CD4-positive, alpha-beta T cell (primary cell): ENCODE measurements at places on chromosomes 1 and 21. TPM values are rescaled to one million over a fixed set of nuclear protein-coding genes. Genes with fewer than 3 reads are reported as not detected.

DNA sequence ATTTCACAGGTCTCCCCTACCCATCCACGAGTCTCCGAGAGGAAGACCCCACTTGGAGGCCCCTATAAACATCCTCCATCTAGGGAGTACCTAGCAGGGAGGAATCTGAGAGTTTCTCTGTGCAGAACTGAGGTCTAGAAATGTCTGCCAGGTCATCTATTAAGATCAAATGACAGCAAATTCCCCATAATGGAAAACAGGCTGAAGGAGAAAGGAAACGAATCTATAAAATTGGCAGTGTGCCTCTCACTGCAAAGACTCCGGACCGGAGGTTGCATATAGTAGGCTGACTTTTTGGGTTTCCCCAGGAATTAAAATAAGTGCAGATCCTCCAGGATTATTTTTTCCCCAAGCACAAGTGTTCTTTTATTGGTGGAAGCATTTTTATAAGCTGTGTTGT, 57.7 kb downstream of the NMNAT2 start:
- no peaks in the 10 kb centered on the region for H3K4me1 ChIP-seq
- H3K27me3 ChIP-seq, result peaks cover 8% of the 10 kb centered on the region
- no peaks in the 10 kb centered on the region for H3K36me3 ChIP-seq
- no peak overlapping the region for H3K27ac ChIP-seq

The AGMAT gene
- 4.6 TPM for total RNA-seq

GRCh38 chr21:40215941-40216340, 348.7 kb downstream of the PCP4 start:
- no peak for DNase-seq
- H3K4me3 ChIP-seq, result no peak overlapping the region
- H3K36me3 ChIP-seq, result no peaks in the 10 kb centered on the region
- no peaks in the 10 kb centered on the region for H3K4me1 ChIP-seq
- H3K27me3 ChIP-seq, result no peaks in the 10 kb centered on the region
- H3K27ac ChIP-seq, result no peak overlapping the region

The NCF2 gene
- 2.9 TPM for total RNA-seq

- H3K27ac ChIP-seq, result no peak overlapping the region
- no peaks in the 10 kb centered on the region for H3K27me3 ChIP-seq
- no peaks in the 10 kb centered on the region for H3K36me3 ChIP-seq
- H3K4me3 ChIP-seq, result no peak overlapping the region
These were observed 109.6 kb downstream of the ZBTB18 start for GRCh38 chr1:244160455-244161235.

- H3K36me3 ChIP-seq, result no peaks in the 10 kb centered on the region
- no peak overlapping the region for H3K4me3 ChIP-seq
- no peaks in the 10 kb centered on the region for H3K4me1 ChIP-seq
- no peak overlapping the region for H3K27ac ChIP-seq
These were observed 171.5 kb downstream of the ZNF281 start for GRCh38 chr1:200238311-200238710.

GRCh38 chr1:27719286-27720251, 6.2 kb upstream of the FAM76A start:
- H3K4me3 ChIP-seq, result no peak overlapping the region
- no peak for DNase-seq
- no peaks in the 10 kb centered on the region for H3K36me3 ChIP-seq
- no peaks in the 10 kb centered on the region for H3K4me1 ChIP-seq
- H3K27me3 ChIP-seq, result peaks cover 3% of the 10 kb centered on the region

- H3K4me1 ChIP-seq, result no peaks in the 10 kb centered on the region
- no peaks in the 10 kb centered on the region for H3K36me3 ChIP-seq
- peak; percentile 69 for DNase-seq
- H3K27me3 ChIP-seq, result no peaks in the 10 kb centered on the region
- H3K4me3 ChIP-seq, result no peak overlapping the region
These were observed 53.1 kb downstream of the RIMS3 start for GRCh38 chr1:40612345-40612831.

DNA sequence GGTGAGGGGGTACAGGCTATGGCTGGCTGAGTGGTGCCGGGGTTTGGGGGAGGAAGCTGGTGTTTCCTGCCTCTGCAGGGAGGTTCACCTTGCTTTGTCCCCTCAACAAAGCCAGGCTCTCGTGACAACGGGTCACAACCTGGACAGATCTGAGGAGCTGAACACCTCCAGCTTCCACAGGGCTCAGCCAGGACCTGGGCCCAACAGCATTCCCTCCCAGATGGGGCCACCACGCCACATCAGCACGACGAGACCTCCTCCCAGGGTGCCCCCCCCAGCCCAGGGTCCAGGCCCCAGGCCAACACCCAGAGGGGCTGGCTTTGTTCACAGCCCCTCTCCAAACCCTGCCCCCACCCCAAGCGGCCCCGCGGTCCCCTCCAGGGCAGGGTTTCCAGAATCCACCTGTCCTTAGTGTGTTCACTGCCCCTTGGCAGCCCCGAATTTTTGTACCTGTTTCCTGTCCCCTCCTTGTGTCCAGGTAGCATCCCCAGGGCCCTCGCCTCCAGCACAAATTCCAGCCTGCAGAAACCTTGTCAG, 34.7 kb downstream of the UBE2G2 start:
- peaks cover 23% of the 10 kb centered on the region for H3K4me1 ChIP-seq
- no peak overlapping the region for H3K27ac ChIP-seq
- H3K4me3 ChIP-seq, result no peak overlapping the region

GRCh38 chr1:154170547-154171222, 15.8 kb upstream of the NUP210L start:
- H3K4me1 ChIP-seq, result peaks cover 4% of the 10 kb centered on the region
- peak overlapping the region; percentile 2 for H3K27ac ChIP-seq
- H3K27me3 ChIP-seq, result no peaks in the 10 kb centered on the region
- DNase-seq, result no peak
- no peak overlapping the region for H3K4me3 ChIP-seq

- H3K27me3 ChIP-seq, result no peaks in the 10 kb centered on the region
- H3K4me3 ChIP-seq, result peak overlapping the region; percentile 93
- peaks cover 78% of the 10 kb centered on the region for H3K4me1 ChIP-seq
- no peak for DNase-seq
These were observed 540 bp downstream of the ARHGEF2 start for GRCh38 chr1:155977690-155978324.

DNA sequence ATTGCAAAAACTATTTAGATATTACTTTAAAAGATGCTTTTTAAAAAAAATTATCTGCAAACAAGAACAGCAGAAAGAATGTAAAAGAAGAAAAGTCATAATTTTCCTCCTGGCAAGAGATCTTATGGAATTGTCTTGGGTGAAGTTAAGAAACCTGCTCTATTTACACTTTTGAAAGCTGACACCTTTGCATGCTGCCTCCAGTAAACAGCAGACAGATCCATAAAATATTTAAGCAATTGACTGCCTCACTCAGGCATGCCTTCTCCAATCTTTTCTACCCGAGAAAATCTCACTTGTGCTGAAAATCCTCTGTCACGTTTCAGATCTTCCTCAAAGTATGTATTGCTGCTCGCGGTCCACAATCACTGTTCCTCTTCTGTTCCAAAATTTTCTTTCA, 107.9 kb upstream of the ZP4 start:
- no peak for DNase-seq
- H3K36me3 ChIP-seq, result no peaks in the 10 kb centered on the region
- H3K27ac ChIP-seq, result no peak overlapping the region
- no peaks in the 10 kb centered on the region for H3K27me3 ChIP-seq
- no peaks in the 10 kb centered on the region for H3K4me1 ChIP-seq

DNA sequence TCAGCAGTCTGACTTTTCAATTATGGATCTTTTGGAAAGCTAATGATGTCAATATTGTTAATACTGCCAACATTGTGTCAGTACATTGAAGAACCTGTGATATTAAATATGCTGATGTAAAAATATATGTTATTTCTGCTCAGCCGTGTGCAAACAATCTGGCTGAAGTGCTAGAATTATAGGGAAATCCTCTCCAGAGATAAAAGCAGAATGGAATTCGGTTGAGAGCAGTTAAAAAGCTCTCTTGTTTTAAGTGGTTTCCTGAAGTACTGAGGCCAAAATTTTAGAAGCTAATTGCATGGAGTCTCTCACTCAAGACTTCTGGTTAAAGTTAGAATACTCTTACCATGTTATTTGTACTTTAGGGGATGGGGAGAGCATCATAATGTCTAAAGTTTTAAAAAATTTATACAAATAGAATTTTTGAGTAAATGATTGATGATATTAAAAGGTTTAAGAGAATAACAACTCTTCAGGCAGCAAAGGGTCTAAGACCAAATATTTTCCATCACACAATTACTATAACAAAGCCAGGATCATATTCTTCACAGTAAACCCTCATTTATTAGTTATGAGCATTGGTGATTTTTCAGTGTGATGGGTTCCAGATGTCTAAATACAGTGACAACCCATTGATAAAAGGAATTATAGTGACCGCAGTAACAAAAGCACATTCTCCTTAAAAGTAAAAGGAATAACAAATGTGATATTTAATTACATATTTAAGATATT, 834.2 kb upstream of the CXADR start:
- no peak overlapping the region for H3K27ac ChIP-seq
- no peaks in the 10 kb centered on the region for H3K27me3 ChIP-seq
- H3K4me3 ChIP-seq, result no peak overlapping the region
- DNase-seq, result no peak
- H3K36me3 ChIP-seq, result no peaks in the 10 kb centered on the region

The DMRTA2 gene
- not detected for total RNA-seq

The TMEM59 gene
- total RNA-seq, result 128 TPM

GRCh38 chr1:87958716-87959115, 630.0 kb downstream of the LMO4 start:
- DNase-seq, result no peak
- no peaks in the 10 kb centered on the region for H3K4me1 ChIP-seq
- H3K36me3 ChIP-seq, result no peaks in the 10 kb centered on the region

The CORT gene
- total RNA-seq, result 0.25 TPM

- DNase-seq, result no peak
- H3K27me3 ChIP-seq, result no peaks in the 10 kb centered on the region
- H3K4me3 ChIP-seq, result no peak overlapping the region
These were observed 50.8 kb upstream of the CLIC4 start for GRCh38 chr1:24694380-24694843.

DNA sequence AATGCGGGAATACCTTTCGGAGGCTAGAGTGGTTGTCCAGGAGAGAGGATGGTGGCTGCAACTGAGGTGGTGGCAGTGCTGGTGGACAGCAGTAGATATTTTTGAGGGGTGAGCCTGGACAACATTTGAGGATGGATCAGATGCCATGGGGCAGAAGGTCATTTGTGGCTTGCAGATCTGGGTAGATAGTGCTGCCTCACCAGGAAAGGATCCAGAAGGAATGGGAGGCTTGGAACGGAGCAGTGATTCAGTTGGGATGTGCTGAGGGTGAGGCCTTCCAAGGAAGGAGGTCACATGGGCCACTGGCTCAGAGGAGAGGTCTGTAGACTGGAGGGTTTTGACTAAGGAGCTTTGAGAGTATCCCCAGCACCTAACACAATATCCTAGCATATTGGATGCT, 110.8 kb upstream of the KAZN start:
- no peak overlapping the region for H3K4me3 ChIP-seq
- H3K4me1 ChIP-seq, result no peaks in the 10 kb centered on the region
- H3K27me3 ChIP-seq, result no peaks in the 10 kb centered on the region
- no peak overlapping the region for H3K27ac ChIP-seq
- DNase-seq, result no peak
- no peaks in the 10 kb centered on the region for H3K36me3 ChIP-seq

DNA sequence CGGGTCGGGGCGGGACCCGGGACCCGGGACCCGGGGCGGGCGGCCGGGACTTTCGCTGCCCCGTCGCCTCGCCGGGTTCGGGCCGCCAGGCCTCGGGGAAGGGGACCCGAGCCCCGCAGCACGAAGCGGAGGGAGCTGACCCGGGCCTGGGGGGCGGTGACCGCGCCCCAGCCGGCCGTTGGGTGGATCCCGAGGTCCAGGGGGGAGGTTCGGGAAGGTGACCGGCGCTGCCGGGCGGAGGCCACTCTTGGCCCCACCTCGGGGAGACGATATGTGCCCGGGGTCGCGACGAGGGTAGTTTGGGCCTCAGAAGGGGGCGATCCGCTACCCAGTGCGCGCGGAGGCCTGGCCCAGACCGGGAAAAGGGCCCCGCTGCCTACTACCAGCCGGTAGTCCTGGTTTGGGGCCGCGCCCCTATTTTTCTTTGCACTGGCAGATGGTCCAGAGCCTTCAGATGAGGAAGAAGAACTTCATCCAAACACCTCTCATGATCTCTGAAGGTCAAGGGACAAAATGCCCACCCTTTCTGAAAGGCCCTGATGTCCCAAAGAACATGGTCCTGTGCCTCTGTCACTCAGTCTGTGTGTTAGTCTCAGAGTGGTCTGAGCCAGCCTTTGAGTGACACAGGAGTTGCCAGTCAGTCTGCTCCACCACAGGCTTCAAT, 766 bp downstream of the AGO4 start:
- no peaks in the 10 kb centered on the region for H3K27me3 ChIP-seq
